ENCODE measurements at places on chromosomes 1 and 21.
A peak's percentile ranks its signal among the peaks of the same experiment; 100 is the strongest.

DNA sequence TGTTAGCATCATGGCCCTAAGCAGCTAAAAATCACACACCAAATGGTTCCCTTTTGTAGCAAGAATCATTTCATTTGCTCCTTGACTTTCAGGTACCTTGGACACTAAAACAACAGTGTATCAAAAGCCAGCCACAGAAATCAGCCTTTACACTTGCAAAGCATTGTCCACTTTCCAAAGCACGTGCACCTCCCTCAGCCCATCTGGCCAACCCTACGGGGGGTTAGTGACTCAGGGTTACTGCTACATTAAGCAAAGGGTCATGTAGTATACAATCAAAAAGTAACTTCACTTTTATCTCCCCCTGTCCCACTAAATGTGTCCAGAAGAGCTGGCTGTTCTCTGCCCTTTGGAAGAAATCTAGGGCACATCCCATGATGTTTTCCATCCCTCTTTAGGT is 149.7 kb downstream of the HIVEP3 start:
- DNase-seq: no peak

- DNase-seq: no peak
These were observed 7.4 kb upstream of the AMPD1 start for GRCh38 chr1:114702737-114703136.

- no peak for DNase-seq
These were observed 127.0 kb downstream of the NME7 start for GRCh38 chr1:169240449-169241232.

- peak; percentile 77 for DNase-seq
These were observed 185.5 kb upstream of the ZC3H12A start for GRCh38 chr1:37288900-37289299.

DNA sequence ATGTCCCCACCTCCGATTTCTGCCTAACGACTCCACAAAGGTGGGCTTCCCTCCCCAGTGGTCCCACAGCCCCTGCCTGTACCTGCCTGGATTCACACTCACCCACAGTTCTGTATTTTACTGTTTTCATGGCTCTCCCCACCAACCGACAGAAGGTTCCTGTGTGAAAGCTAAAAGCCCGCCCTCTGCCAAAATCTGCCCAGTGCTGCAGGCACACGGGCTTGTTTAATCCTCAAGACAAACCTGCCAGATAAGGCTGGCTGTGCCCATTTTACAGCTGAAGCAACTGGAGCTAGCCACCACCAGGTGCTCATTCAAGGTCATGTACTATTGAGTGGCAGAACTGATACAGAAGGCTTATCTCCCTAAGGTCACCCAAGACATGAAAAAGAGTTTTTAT is 114.5 kb downstream of the HIVEP3 start:
- no peak for DNase-seq

DNA sequence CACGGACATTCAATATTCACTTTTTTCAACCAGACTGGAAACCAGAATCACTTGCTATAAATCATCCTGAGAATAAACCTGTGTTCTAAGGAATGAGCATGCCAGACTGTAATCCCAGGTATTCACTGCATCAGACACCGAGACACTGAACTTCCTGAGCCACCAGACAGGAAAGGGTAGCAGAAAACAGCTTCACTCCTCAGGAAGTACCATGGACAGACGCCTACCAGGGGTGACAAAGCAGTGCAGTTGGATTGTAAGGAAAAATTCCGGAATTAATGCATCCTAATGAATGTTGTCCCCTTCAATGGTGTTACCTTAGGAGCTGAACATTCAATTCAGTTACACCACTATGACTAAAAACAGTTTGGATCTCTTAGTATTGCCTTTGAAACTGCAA is 156.1 kb downstream of the PIGK start:
- DNase-seq: no peak

DNA sequence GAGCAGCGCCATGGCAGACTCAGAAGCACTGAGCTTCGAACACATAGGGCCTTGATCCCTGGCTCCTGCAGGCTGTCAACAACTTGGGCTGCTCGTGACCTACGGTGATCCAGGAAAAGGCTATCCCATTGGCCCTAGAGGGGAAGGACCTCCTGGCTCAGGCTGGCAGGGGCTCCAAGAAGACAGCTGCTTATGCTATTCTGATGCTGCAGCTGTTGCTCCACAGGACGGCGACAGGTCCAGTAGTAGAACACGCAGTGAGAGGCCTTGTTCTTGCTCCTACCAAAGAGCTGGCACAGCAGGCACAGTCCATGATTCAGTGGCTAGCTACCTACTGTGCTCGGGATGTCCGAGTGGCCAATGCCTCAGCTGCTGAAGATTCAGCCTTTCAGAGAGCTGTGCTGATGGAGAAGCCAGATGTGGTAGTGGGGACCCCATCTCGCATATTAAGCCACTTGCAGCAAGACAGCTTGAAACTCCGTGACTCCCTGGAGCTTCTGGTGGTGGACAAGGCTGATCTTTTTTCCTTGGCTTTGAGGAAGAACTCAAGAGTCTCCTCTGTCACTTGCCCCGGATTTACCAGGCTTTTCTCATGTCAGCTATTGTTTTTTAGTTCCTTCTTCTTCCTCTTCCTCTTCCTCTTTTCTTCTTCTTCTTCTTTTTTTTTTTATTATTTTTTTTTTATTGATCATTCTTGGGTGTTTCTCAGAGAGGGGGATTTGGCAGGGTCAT is 18.9 kb downstream of the ITLN2 start:
- no peak for DNase-seq

GRCh38 chr21:43827015-43827611 is 37.7 kb downstream of the RRP1 start:
- DNase-seq: no peak

DNA sequence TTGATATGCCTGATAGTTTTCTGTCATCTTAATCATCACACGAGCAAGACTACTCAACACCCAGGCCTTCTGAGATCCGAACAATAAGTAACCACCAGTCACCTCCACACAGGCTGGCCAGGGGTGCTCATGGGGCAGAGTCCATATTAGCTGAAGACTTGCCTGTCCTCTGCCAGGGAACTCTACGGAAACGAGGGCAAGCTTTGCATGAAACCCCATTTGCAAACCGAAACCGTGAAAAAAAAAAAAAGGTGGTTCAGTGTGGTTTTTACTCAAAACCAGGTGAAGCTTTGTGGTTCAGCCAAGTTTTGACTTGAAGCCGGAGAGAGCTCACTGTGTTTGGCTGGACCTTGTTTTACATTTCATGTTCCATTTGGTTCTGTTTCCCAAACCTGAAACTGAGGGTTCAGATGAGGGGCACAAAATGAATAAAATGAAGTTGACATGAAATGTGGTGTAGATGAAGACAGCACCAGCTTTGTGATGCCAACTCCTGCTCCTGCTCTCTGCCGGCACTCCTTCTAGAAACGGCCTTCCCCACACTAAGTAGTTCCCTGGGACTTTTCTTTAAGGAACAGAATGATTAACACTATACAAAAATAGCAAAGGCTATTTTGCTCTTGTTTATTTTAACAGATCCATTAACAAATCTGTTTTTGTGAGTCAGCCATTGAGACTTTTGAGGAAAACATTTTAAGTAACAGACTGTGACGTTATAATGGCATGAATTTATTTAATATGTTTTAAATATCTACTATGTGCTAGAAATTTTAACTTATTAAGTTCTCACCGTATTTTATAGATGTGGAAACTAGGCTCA is 74.7 kb downstream of the RUNX1 start:
- DNase-seq: peak; percentile 47

DNA sequence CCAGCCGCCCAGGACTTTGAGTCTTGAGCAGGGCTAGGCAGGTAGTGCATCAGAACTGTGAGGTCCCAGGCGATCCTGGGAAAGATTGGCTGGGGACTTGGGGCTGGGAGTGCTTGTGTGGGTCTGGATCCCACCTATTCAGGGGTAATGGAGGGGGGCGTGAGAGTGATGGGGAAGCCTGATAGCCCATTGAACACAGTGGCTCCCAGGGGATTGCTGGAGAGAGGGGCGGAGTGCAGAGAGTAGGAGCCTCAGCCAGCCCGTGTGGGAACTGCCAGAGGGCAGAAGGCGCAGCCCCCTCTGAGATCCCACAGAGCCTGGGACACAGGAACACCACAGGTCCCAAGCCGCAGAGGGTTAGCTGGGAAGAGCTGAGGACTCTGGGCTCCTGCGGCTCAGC is 19.3 kb upstream of the PDZK1IP1 start:
- DNase-seq: no peak

GRCh38 chr1:21873174-21873573 is 61.1 kb downstream of the LDLRAD2 start:
- DNase-seq: no peak

DNA sequence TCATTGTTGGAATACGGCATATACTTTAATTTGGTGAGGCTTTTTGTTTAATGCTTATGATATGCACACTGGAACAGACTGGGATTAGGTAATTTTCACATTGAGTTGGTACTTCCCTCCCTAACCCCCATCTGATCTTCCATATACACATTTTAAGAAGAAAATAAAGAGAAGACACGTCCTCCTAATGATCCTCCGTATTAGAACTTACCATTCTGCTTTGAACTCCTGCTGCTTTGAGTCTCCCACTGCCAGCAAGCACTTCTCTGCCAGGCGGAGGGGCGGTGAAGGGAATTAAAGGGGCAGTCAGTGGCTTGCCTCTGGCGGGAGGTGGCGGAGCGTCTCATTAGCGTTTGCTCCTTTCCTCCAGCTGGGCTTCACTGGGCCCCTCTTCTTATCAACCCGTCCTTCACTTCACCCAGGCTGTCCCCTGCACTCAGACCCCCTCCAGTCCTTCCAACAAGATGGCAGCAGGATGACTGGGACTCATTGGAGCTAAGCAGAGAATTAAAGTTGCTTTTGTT is 433.4 kb downstream of the KIF26B start:
- no peak for DNase-seq

DNA sequence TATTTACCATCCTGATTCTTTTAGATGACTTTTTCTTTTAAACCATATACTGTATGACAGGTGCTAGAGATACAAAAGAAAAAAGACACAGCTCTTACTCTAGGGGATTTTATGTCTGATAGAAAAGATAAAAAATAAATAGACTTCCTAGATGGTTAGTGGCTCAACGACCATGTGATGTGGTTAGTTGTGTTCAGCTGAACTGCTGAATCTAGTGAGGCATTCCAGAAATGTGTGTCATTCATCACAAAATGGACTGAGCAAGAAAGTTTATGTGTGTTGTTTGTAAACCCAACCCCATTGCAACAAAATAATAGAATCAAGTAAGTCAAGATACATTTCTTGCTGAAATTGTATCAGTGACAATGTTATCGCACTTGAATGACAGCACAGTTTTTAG is 205.8 kb upstream of the LYPLAL1 start:
- no peak for DNase-seq

GRCh38 chr1:226579781-226580323 is 31.3 kb downstream of the STUM start:
- no peak for DNase-seq

DNA sequence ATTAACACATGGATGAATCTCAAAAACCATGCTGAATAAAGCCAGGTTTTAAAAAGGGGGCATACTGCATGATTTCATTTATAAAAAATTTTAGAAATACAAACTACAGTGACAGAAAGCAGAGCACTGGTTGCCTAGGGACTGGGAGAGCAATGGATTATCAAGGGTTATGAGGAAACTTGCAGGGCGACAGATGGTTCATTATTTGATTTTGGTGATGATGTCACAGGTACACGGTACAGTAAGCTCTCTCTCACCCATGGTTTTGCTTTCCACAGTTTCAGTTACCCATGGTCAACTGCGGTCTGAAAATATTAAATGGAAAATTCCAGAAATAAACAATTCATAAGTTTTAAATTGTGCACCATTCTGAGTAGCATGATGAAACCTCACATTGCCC is 14.1 kb downstream of the VAMP4 start:
- DNase-seq: no peak

GRCh38 chr1:51534447-51534846 is 15.4 kb upstream of the EPS15 start:
- no peak for DNase-seq

DNA sequence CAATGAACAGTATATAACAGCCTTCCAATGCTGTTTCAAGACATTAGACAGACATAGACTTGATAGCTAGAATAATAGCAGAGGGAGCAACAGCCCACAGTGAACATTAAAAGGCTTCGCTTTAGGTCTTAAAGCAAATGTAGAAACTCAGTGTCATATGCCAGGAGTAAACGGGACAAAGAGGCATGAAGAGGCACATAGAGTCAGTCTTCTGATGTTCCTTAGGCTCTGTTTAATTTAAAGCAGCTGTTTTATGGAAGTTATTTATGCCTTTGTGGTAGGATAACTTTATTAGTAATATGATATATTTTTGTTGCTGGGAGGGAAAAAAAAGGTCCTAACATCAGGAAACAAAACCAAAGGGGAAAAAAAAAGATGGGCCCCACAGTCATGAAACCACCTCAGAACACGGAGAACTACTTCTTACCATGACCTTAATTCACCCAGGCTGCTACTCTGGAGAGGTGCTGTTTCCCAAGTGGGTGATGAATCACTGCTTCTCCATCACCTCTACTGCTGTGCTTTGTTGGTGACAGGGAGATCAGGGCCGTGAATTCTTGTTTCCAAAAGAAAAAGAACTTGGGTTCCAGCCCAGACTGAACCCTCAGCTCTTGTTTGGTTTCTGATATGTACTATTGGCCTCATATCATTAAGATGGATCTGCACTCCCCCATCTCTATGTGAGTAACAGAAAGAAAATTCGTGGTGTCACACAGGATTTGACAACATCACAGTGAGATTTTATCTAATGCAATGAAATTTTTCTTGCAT is 616.9 kb downstream of the KIF26B start:
- no peak for DNase-seq

- no peak for DNase-seq
These were observed 81.0 kb upstream of the IVNS1ABP start for GRCh38 chr1:185398022-185398421.

DNA sequence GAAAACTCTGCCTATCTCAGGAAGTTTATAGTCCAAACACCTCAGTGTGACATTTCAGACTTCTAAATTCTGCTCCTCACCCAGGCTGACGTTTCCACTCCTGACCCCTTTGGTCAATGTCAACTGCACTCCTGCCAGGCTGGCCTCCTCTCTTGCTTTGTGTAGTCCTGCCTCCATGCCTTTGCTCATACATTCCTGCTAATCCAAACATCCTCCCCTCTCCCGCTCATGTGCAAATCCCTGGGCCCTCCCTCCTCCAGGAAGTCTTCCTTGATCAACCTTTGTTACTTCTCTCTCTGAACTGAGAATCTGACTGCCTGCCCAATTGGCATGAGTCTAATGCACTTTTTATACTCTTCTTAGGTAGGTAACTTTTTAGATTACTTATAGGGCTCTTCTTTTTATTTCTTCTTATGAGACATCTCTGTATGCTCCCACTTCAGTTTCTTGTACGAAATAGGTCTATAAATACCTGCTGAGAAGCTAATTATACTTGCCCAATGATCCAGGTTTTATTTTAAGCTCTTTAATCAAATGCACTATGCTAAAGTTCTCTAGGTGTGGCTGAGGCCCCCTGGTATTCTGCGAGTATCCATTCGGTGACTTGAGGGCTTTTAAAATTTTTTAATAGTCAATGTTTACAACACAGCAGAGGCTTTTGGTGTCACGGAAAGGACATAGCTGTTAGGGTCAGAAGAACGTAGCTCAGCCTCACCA is 128.1 kb downstream of the PLXNA2 start:
- DNase-seq: no peak

GRCh38 chr1:29584776-29585175 is 348.5 kb downstream of the PTPRU start:
- no peak for DNase-seq
